Suprapubic skin (tissue), 4 donors: ENCODE measurements at places on chromosomes 13 and 19. TPM values are rescaled to one million over a fixed set of nuclear protein-coding genes. Genes with fewer than 3 reads are reported as not detected.

DNA sequence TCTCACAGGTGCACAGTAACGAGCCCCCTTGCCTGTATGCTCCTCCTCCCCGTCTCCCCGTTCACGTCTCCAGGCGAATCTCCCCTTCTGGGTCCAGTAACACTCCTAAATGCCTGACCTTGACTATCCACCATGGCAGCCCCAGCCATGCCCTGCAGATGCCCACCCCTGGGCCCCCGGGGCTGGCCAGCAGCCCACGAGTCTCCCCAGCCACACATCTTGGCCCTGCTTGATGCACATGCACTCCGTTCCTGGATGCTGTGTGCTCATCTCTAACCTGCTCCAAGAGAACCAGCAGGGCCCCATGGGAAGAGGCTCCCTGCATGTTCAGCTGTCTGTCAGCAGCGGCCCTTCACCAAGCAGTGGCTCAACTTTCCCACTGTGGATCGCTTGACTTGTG lies 32.0 kb downstream of the HPN start:
- peaks cover 2% of the 10 kb centered on the region for H3K4me1 ChIP-seq
- DNase-seq: no peak
- no peaks in the 10 kb centered on the region for H3K27me3 ChIP-seq
- H3K36me3 ChIP-seq: no peaks in the 10 kb centered on the region
- no peak overlapping the region for H3K4me3 ChIP-seq

- H3K27ac ChIP-seq: no peak overlapping the region
- H3K36me3 ChIP-seq: no peaks in the 10 kb centered on the region
- no peak overlapping the region for H3K4me3 ChIP-seq
- peaks cover 17% of the 10 kb centered on the region for H3K4me1 ChIP-seq
- no peaks in the 10 kb centered on the region for H3K27me3 ChIP-seq
Observed at GRCh38 chr19:34504273-34504808, 22.8 kb downstream of the WTIP start.

DNA sequence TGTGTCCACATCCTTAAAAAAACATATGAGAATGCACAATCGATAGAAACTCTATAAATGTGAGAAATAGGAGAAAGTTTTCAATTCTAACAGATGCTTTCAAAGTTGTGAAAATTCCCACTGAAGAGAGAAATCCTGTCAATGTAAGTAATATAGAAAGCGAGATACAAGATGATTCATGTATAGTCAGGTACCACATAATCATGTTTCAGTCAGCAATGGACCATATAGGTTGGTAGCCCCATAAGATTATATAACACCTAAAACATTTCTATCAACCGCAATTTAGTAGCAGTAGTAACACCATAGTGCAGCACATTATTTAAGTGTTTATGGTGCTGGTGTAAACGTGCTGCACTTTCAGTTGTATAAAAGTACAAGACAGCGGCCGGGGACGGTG lies 18.5 kb downstream of the ZNF791 start:
- H3K27ac ChIP-seq: no peak overlapping the region
- H3K27me3 ChIP-seq: no peaks in the 10 kb centered on the region
- no peak overlapping the region for H3K4me3 ChIP-seq
- H3K36me3 ChIP-seq: peaks cover 68% of the 10 kb centered on the region
- H3K4me1 ChIP-seq: no peaks in the 10 kb centered on the region

- H3K27me3 ChIP-seq: no peaks in the 10 kb centered on the region
- H3K36me3 ChIP-seq: no peaks in the 10 kb centered on the region
- H3K4me1 ChIP-seq: peaks cover 23% of the 10 kb centered on the region
- no peak overlapping the region for H3K4me3 ChIP-seq
- no peak overlapping the region for H3K27ac ChIP-seq
- no peak for DNase-seq
Observed at GRCh38 chr13:29901710-29902631, 51.6 kb upstream of the UBL3 start.

DNA sequence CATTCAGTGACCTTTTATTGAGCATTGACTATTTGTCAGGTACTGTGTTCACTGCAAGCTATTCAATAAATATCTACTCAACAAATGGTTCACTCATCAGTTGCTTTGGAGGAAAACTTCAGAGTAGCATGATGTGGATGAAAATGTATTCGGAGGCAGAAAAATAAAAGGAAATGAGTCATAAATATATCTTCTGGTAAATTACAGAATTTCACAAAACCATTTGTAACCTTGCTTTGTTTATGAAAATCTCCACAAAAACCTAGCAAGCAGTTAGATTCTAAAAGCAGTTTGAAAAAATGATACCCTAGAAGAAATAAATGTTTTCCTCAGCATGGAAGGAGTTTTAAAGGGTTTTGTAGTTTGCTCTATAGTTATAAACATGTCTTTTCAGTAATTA lies 399.6 kb downstream of the LMO7 start:
- H3K27me3 ChIP-seq: no peaks in the 10 kb centered on the region
- no peaks in the 10 kb centered on the region for H3K36me3 ChIP-seq
- H3K27ac ChIP-seq: no peak overlapping the region
- DNase-seq: no peak
- no peak overlapping the region for H3K4me3 ChIP-seq

DNA sequence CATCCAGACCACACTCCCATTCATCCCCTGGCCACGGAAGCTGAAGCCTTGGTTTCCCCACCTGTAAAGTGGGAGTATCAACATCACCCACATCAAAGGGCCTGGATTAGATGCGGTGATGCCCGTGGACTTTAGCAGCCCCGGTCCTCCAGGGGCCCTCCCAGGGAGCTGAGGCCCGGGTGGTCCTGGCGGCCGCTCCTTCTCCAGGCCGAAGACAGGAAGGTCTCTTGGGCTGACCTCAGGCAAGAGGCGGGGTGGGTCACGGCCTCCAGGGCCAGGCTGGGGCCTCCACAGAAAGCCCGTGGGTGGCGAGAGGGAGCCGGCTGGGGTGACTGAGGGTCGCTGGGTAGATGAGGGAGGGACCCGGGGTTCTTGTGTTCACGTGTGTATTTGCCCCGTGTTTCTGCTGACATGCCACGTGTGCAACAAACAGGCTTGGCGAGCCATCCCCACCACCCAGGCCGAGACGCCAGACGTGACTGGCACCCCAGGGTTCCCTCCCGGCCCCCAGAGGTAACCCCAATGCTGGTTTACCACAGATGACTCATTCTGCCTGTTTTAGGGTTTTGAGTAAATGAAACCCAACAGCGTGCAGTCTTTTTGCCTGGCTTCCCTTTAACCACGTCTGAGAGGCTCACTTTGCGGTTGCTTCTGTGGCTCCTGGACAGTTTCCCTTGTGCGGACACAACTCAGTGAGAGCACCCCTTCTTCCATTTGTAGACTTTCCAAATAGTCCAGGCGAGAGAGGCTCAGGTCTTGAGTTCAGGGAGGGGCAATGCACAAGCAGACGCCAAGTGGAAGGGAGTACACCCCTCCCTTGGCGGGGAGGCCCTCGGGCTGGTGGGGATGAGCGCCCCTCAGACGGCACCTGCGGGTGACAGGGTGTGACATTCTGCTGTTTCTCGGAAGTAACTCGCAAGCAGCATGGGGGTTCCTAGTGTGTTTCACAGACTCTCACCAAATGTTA lies 42.9 kb downstream of the C13orf46 start:
- H3K4me1 ChIP-seq: peaks cover 42% of the 10 kb centered on the region
- H3K27ac ChIP-seq: no peak overlapping the region
- no peak overlapping the region for H3K4me3 ChIP-seq

- no peak overlapping the region for H3K27ac ChIP-seq
- no peaks in the 10 kb centered on the region for H3K27me3 ChIP-seq
- DNase-seq: no peak
- H3K36me3 ChIP-seq: no peaks in the 10 kb centered on the region
- no peak overlapping the region for H3K4me3 ChIP-seq
Observed at GRCh38 chr13:41487222-41487621, 29.9 kb downstream of the RGCC start.

DNA sequence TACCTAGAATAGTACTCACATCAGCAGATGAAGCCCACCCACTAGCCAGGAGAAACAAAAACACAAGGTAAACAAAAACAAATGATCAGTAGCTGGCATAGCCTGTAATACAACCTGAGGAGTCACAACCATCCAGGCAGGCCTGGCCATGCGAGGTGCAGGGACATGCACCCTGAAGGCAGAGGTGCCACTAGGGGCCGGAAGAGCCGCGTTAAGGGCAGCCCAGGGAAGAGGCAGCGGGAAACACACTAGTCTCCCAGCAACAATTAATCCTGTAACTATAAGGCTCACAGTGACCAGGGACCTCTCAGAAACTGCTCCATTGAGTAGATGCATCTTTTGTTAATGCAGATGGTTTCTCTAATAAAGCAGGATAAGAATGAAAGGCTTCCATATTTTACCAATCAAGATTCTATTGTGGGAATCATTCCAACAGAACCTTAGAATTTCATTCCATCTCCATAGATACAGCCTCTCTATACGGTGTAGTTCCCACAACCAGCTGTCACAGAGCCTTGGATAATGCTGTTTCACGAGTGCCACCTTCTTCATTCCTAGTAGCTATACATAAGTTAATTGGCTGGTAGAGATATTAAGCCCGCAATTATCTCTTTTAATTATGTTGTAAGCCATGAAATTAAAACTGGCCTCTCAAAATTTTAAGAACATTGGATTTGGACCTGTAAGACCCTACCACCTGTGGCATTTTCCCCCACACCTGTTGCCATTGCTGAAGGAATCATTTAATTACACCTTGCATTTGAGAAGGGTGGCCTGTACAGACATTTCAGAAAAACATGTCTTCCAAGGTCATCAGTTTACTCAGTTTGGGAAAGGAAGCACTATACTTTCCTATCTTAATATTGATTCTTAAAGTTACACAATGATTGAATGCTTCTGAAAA lies 28.7 kb downstream of the ANKRD10 start:
- H3K27ac ChIP-seq: no peak overlapping the region
- no peak overlapping the region for H3K4me3 ChIP-seq
- peaks cover 3% of the 10 kb centered on the region for H3K4me1 ChIP-seq
- no peaks in the 10 kb centered on the region for H3K27me3 ChIP-seq
- no peaks in the 10 kb centered on the region for H3K36me3 ChIP-seq

DNA sequence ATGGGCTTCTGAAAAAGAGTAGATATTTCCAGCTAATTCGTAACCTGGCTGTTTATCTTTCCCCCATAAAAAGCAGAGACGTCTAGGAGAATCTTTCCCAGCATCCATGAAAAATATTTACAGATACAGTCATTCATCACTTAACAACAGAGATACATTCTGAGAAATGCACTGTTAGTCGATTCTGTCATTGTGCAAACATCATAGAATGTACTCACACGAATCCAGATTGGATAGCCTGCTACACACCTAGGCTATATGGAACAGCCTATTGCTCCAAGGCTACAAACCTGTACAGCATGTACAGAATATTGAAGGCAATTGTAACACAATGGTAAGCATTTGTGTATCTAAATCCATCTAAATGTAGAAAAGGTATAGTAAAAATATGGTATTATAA lies 530.2 kb upstream of the NBEA start:
- H3K36me3 ChIP-seq: no peaks in the 10 kb centered on the region
- DNase-seq: no peak
- no peaks in the 10 kb centered on the region for H3K27me3 ChIP-seq
- no peak overlapping the region for H3K4me3 ChIP-seq
- no peak overlapping the region for H3K27ac ChIP-seq
- no peaks in the 10 kb centered on the region for H3K4me1 ChIP-seq

- no peaks in the 10 kb centered on the region for H3K4me1 ChIP-seq
- peak; percentile 36 for DNase-seq
- H3K27ac ChIP-seq: no peak overlapping the region
- H3K36me3 ChIP-seq: no peaks in the 10 kb centered on the region
Observed at GRCh38 chr19:16023146-16023915, 53.0 kb upstream of the TPM4 start.

DNA sequence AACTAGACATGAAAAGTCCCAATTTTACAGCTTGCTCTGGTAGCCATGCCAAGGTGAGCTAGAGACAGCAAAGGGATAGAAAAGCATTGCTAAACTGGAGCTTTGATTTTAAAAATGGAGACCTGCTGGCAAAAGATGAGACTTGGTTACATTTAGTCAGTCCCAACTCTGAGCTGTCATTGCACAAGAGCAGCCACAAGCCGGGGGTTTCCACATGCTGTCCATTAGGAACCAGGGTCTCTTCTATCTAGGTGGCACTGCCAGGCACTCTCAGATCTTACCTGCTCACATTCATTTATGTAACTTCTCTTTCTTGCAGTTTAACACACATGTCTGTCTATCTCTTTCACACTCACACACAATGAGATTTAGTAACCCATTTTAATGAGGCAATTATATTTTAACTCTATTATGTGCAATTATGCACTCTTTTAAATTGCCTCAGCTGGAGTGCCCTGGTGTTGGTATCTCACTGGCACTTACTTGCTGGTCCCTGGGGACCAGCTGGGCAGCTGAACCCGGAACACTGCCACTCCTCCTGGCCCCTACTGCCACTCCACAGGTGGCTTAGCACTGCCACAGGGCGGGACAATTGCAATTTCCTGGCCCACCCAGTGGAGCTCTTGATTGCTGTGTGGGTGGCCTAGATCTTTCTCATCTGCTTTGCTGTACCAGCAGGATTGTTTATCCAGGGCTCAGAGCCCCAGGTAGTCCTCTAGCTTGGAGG lies 112.5 kb downstream of the COG6 start:
- H3K36me3 ChIP-seq: no peaks in the 10 kb centered on the region
- DNase-seq: no peak
- H3K27me3 ChIP-seq: no peaks in the 10 kb centered on the region

GRCh38 chr19:38033658-38034491 lies 126.9 kb downstream of the SIPA1L3 start:
- no peak overlapping the region for H3K27ac ChIP-seq
- no peaks in the 10 kb centered on the region for H3K36me3 ChIP-seq
- no peaks in the 10 kb centered on the region for H3K27me3 ChIP-seq
- H3K4me3 ChIP-seq: no peak overlapping the region

GRCh38 chr19:46859637-46860124 lies 1.1 kb upstream of the ARHGAP35 start:
- H3K4me3 ChIP-seq: peak overlapping the region; percentile 91
- H3K27me3 ChIP-seq: no peaks in the 10 kb centered on the region
- H3K27ac ChIP-seq: peak overlapping the region; percentile 98
- H3K36me3 ChIP-seq: no peaks in the 10 kb centered on the region

GRCh38 chr13:93765062-93765461 lies 538.5 kb downstream of the GPC6 start:
- no peaks in the 10 kb centered on the region for H3K4me1 ChIP-seq
- no peak overlapping the region for H3K27ac ChIP-seq
- no peak overlapping the region for H3K4me3 ChIP-seq
- H3K27me3 ChIP-seq: no peaks in the 10 kb centered on the region

- H3K27me3 ChIP-seq: peaks cover 9% of the 10 kb centered on the region
- H3K36me3 ChIP-seq: no peaks in the 10 kb centered on the region
- DNase-seq: no peak
- H3K27ac ChIP-seq: no peak overlapping the region
Observed at GRCh38 chr19:11377756-11378155, 3.3 kb downstream of the SWSAP1 start.

GRCh38 chr19:28426730-28427225 lies 786.2 kb downstream of the UQCRFS1 start:
- no peaks in the 10 kb centered on the region for H3K36me3 ChIP-seq
- no peak overlapping the region for H3K4me3 ChIP-seq
- no peaks in the 10 kb centered on the region for H3K4me1 ChIP-seq
- no peak for DNase-seq
- H3K27ac ChIP-seq: no peak overlapping the region

- H3K4me3 ChIP-seq: no peak overlapping the region
- no peaks in the 10 kb centered on the region for H3K27me3 ChIP-seq
- DNase-seq: no peak
- no peaks in the 10 kb centered on the region for H3K4me1 ChIP-seq
- H3K36me3 ChIP-seq: no peaks in the 10 kb centered on the region
Observed at GRCh38 chr13:45554604-45555109, 60.9 kb downstream of the ERICH6B start.

Gene SMIM44
- not detected for total RNA-seq

Gene JAK3
- 1.0 TPM for total RNA-seq

Gene NFIX
- total RNA-seq: 126 TPM

Gene DLL3
- total RNA-seq: not detected

Gene NUFIP1
- 5.0 TPM for total RNA-seq

Gene SOX1
- not detected for total RNA-seq

Gene ZNF709
- total RNA-seq: 1.8 TPM

Gene MYO1F
- 3.3 TPM for total RNA-seq

Gene ATP8A2
- 0.13 TPM for total RNA-seq

Gene APOC4
- not detected for total RNA-seq

Gene NCAN
- total RNA-seq: not detected
